ENCODE measurements at places on chromosomes 7 and 10.

GRCh38 chr7:107972941-107973376, 30.0 kb downstream of the LAMB1 start:
- DNase-seq = no peak

- DNase-seq = peak; percentile 42
Measured at GRCh38 chr7:142603870-142604448, 145.3 kb upstream of the PRSS1 start.

DNA sequence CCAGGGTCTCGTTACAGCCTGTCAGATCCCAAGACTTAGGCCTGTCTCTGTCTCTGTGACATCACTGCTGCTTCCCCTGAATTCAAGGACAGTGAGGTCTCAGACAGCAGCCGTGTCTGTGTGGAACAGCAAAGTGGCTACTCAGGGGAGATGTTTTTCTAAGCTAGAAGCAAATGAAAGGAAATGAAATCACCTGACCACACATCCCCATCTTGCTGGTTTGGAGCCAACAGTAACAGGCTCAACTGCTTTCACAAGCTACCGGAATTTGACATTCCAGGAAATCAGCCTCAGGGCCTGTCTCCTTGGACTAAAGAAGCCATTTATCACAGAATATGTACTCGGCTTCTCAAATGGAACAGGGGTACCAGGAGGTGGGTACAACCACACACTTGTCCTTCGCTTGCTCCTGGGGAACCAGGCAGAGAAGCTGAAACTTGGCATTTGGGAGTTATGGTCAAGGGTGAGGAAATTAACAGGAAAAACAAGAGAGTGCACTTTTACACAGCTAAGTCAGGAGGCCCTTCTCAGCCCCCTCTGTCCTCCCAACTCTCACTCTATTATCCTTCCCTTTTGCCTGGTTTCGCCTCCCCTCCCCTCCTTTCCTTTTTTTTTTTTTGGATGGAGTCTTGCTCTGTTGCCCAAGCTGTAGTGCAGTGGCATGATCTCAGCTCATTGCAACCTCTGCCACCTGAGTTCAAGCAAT, 73.2 kb downstream of the SPDYE5 start:
- DNase-seq = no peak

- no peak for DNase-seq
Measured at GRCh38 chr7:17357952-17358351, 59.5 kb downstream of the AHR start.

DNA sequence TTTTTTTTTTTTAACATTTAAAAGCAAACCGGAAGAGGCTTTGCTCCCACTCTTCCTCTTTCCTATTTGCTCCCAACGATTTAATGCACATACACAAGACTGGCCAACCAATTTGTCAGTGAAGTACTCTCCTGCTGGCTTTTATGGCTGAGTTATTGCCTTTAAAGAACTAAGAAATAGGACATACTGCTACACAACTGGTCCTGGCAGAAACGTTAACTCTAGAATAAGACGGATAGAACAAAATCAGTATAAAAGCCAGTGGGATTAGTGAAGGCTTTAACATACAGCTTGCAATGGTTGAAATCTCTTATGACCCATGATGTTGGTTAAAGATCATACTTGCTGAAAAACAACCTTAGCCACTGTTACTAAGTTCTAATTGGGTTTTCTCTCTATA, 47.2 kb downstream of the PDE1C start:
- no peak for DNase-seq

GRCh38 chr10:32972460-32972859, 14.4 kb upstream of the ITGB1 start:
- no peak for DNase-seq

GRCh38 chr7:15829691-15830090, 143.2 kb upstream of the MEOX2 start:
- DNase-seq = no peak

GRCh38 chr7:98737176-98737575, 120.1 kb downstream of the NPTX2 start:
- DNase-seq = no peak

Measured in T follicular helper cell (primary cell).